ENCODE measurements at places on chromosomes 2 and 18. TPM values are rescaled to one million over a fixed set of nuclear protein-coding genes. Genes with fewer than 3 reads are reported as not detected.

DNA sequence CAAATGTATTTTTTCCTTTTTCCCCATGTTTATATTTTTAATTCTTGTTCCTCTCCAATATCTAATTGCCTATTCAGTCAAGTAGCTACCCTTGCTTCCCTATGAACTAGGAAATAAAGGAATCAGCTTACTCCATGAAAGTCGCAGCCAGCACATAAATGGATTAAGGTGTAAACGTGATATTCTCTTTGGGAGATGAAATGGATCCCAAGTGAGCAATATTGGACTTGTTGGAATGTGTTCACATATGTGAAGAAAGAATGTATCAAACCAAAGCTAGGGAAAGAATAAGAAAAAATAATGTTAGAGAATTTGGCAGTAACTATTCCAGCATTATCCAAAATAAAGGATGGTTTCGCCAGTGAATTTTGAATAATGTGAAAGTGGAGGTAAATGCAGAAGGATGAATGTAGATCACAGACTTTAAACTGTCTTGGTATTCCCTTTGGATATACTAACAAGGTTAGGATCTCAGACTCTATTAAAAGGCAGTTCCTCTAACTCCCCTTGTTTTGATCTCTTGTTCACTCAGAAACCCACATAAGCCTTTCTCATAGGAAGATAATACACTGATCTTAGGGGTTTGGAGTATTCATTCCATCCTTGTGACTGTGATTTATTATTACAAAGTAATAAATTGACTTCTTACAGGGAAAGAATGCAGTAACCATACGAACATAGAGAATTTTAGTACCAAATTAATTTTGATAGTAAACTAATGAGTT lies 208.1 kb downstream of the BABAM2 start:
- no peak for DNase-seq

DNA sequence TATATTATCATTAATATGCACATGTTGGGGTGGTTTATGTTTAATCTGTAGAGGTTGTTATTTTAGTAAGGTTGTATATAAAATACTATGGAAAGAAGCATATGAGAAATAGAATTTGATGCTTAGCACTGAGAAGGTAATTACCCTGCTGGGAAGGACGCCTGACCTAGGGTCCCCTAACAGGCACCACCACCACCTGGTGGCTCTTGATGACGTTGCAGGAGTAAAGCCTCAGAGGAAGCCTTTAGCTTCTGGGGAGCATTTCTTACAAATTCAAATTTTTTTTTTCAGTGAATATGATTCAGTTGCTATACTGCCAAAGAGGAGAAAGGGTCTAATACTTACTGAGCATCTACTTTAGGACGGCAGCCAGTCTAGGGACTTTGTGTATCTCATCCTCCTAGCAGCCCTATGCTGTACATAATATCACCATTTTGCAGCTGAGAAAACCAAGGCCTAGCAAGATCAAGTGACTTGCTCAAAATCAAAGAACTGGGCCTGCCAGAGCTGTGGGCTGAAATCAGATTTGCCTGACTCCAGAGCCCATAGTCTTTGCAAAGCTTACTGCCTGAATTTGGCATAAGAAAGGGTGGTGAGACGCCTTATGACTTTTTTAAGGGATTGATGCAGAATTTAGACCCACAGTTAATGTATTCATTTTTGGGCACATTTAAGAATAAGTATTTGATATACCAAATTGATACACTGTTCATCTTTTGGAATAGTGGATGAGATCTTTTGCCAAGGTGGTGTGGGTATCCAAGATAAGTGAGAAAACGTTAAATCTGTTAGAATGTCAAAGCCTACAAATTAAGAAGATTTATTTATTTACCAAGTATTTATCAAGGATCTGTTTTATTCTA lies 78.8 kb upstream of the GAREM1 start:
- DNase-seq = no peak

The C1QL2 gene
- polyA plus RNA-seq = not detected

DNA sequence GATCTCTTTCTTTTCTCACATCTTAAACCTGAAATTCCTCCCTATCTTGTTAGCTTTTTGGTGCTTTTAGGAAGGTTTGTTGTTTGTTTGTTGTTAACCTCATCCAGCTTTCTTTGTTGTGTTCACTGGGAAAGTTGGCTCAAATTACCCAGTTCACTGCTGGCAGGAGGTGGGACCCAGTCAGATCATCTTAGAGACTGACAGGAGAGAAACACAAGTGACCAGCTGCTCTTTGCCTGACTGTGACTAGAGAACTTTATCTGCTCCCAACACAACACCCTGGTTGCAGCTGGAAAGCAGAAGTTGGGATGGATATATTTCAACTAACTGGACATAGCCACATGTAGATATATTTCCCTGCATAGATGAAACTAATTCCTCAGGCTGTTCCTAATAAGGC lies 10.0 kb downstream of the MAPK4 start:
- no peak for DNase-seq

DNA sequence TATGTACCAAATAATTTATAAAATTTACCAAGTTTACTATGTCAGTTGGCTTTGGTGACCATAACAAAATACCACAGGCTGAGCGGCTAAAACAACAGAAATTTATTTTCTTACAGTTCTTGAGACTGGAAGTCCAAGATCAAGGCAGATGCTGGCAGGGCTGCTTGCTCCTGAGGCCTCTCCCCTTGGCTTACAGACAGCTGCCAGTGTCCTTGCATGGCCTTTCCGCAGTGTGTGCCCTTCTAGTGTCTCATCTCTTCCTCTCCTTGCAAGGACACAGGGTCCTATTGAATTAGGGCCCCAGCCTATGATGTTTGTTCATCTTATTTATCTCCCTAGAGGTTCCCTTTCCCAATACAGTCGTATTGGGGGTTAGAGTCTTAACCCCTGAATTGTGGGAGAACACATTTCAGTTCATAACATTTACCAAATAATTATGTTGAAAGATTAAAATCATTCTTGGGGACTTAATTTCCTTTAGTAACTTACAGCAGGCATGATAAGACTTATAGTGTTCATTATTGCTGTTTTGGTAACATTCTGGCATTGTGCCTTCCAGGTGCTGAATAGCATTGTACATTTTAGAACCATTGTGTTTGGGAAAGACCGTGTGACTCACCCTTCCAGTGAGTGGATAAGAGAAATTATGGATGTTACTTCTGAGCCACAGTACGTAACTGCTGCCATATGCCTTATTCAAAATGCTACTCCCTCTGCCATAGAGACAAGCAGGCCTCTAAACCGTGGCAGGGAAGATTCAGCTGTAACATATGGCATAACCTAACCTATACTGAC lies 317.5 kb downstream of the TMX3 start:
- DNase-seq = no peak

DNA sequence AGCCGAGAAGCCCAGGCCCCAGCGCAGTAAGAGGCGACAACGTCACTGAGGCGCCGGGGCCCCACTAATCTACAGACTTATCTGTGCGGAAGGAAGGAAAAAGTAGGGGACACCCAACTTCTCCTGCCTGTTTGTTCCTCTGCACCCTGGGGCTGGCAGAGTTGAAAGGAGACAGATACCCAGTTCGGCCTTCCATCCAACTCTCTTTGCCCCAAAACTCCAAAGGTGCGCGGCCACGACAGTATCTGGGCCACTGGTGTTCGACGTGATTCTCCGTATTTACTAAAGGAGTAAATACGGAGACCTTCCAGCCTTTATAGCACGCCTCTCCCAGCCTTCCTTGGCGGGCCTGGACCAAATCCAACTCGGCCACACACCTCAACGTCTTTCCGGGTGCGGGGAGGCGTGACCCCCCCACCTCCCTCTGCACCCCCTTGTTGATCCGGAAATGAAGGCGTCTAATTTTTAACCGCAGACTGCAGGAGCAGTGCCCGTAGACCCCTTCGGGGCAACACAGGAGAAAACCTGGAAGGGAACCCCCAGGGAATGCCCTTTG lies 1.6 kb downstream of the SMAD7 start:
- no peak for DNase-seq

DNA sequence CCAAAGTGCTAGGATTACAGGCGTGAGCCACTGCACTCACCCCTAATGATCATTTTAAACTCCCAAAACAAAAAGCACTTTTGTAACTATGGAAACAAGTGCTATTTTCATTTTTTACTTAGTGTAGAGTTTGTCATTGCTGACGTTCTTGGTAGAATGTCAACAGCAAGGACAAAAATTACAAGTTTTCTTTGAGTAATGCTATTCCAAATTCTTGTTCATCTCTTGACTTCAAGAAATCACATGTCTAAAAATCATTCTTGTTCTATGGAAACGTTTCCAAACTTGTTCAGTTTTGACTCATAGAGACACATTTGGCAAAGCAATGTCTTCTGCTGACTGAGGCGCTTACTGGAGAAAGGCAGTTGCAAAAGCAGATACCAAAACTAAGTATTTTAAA lies 82.6 kb downstream of the MBP start:
- no peak for DNase-seq

GRCh38 chr2:147222506-147222905 lies 622.3 kb upstream of the ACVR2A start:
- no peak for DNase-seq

DNA sequence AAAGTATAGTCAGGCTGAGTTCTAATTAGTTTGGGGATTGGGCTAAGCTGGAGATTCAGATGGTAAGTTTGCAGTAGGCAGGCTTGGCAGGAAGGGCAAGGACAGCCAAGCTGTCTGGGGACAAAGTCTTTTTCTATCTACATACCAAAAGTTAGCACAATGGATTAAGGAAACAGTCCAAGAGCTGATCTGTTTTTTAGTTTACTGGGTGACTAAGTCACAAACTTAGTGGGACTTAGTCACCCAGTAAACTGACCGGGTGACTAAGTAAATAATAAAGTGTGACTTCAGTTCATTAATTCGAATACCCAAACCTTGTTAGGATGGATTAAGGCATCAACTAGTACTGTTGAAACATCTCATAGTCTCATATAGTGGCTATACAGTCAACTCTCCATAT lies 1386.0 kb upstream of the CELF4 start:
- no peak for DNase-seq

Measured in BJ (cell line).